ENCODE measurements at places on chromosomes 2 and 18.
A peak's percentile ranks its signal among the peaks of the same experiment; 100 is the strongest.

DNA sequence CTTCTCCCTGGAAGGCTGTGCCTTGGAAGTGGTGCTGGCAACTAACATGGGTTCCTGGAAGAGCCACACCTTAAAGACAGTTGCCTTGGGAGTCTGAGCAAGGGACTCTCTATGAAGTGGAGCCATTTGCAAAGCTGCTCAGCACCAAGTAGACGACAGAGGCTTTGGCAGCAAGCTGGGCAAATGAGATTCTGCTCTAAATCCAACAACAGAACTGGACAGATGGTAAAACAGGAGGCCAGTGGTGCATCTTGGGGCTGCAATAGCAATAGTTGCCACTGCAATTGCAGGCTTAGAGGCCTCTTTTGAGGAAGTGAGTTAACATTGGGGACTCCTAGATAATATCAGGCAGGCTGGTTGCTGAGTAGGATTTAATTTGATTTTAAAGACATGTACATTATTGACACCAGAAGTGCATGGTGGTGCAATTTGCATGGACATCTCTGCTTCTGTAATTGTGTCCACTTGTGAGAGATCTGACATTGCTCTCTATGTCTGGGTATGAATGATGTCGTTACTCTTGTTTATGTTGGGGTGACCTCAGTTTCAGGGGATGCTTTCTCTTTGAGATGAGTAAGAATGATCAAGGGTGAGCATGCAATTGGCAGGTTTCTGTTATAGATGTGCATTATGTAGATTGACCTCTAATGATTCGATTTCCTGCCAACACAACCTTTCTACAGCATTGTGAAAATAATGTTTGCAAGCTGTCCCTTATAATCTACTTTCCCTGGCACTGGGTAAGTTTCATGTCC, 568.3 kb upstream of the MEX3C start:
- no peaks in the 10 kb centered on the region for H3K36me3 ChIP-seq
- DNase-seq = no peak
- H3K27me3 ChIP-seq = no peaks in the 10 kb centered on the region
- H3K4me1 ChIP-seq = no peaks in the 10 kb centered on the region
- H3K4me3 ChIP-seq = no peak overlapping the region

DNA sequence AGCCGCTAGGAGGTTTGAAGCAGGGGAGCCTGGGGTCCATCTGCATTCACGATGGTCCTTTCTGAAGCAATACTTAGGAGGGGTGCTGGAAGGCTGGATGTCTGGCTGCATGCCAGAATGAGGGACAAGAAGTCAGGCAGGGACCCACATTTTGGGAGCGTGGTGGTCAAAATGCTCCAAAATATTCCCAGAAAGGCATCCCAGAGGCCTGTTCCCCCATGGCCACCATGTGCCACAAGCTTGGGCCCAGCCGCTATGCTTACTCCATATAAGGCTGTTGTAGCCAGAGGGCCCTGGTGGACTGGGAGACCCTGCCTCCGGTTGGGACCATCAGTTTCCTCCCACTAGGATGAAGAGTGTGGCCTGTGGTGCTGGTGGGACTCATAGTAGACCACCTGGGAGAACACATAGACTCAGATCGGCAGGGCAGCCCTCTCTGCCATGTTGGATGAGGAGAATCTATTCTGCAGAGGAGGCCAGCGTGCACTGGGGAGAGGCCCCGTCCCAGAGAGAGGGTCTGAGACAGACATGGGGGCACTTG, 3.6 kb upstream of the PROM2 start:
- H3K4me1 ChIP-seq = no peaks in the 10 kb centered on the region
- no peaks in the 10 kb centered on the region for H3K36me3 ChIP-seq
- H3K27me3 ChIP-seq = no peaks in the 10 kb centered on the region
- no peak overlapping the region for H3K4me3 ChIP-seq
- no peak overlapping the region for H3K27ac ChIP-seq
- DNase-seq = no peak

GRCh38 chr2:23926290-23926749, 603 bp downstream of the ATAD2B start:
- H3K27ac ChIP-seq = peak overlapping the region; percentile 94
- H3K36me3 ChIP-seq = peaks cover 7% of the 10 kb centered on the region
- peaks cover 6% of the 10 kb centered on the region for H3K27me3 ChIP-seq
- DNase-seq = peak; percentile 45
- peaks cover 34% of the 10 kb centered on the region for H3K4me1 ChIP-seq
- peak overlapping the region; percentile 96 for H3K4me3 ChIP-seq

DNA sequence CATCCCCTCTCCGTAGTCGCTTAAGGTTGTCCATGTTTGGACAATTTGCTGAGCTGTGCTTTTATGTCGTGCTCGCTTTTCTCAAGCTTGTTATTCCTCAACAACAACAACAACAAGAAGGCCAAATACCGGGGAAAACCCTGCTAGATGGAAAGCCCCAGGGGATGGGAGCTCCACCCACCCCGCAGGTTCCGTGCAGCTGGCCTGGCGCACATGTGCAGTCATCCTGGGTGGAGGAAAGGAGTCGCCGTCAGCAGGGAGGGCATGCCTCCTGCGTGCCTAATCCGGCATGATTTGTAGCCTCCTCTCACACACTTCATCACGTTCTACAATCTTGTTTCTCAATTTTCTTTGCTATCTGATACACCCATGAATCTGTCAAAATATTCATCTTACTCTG, 87.4 kb upstream of the SALL3 start:
- H3K27me3 ChIP-seq = no peaks in the 10 kb centered on the region
- H3K36me3 ChIP-seq = no peaks in the 10 kb centered on the region
- H3K4me3 ChIP-seq = no peak overlapping the region

DNA sequence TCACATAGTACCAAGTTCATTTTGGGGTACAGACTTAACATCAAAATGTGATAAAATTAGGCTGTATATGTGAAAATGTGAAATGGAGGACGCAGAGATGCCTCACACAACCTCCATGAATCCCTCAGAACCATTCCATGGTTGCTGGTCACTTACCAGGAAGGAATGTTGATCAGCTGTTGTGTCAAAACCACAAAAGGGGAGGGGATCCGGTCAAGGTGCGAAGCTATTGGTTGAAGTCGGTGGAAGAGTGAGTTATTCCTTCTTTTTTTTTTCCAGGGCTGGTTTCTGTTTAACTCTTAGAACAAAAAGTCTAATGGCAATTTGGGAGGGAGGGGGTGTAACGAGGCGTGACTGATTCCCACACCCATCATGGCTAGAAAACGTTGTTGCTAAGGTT, 32.3 kb upstream of the REG3A start:
- no peak for DNase-seq
- no peak overlapping the region for H3K4me3 ChIP-seq
- H3K27ac ChIP-seq = no peak overlapping the region

Measured in activated CD4-positive, alpha-beta memory T cell treated with anti-CD3 and anti-CD28 coated beads, Interleukin-2, amount 10 ng/mL, durations not matched to agents 7 days and 5 days (primary cell).